Gastroesophageal sphincter (tissue), 4 donors: ENCODE measurements at places on chromosomes 5 and 9.

DNA sequence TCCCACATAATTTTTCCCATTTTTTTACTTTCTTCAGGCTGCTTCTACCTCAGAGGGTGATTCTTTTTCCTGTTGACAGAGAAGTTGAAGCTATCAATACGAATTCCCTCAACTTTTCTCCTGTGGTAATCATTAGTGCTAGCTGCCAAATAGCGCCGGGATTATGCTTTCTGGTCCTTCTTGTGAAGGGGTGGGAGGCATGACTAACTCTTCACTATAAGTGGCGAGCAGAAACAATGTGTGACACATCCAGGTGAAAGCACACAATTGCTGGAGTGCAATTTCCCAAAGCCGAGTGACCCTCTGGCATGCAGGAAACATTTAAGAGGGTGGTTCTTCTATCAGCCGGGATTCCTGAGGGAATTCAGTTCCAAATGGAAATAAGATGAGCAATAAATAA is 56.0 kb downstream of the TRPC7 start:
- ATAC-seq = no peak

DNA sequence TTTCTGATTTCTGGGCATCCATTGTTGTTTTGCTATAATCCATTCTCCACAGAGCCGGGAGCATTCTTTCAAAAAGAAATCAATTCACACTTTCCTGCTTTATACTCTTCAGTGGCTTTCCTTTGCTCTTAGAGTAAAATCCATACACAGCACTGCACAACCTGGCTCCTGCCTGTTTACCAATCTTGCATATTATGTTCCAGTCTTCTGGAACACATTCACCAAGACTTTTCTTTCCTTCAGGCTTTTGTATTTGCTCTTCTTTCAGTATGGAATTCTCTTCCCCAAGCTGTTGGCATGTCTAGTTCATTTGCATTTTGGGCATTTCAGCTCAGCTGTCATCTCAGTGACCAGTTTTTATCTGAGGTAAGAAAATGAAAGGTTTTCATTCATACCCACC is 6.3 kb downstream of the RFESD start:
- no peak for ATAC-seq

DNA sequence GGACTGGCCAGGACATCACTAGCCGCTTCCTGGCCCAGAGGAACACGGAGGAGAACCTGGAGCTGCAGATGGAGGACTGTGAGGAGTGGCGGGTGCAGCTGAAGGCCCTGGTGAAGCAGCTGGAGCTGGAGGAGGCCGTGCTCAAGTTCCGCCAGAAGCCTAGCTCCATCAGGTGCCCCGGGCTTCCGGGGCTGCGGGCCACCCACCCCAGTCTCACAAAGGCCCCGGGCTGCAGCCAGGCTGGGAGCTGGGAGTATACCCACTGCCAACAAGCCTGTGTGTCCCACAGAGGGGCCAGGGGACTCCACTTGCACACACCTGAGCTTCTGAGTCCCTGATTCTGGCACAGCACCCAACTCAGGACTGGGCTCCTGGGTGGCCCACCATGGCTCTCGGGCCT is 1.7 kb upstream of the RABL6 start:
- ATAC-seq = no peak

DNA sequence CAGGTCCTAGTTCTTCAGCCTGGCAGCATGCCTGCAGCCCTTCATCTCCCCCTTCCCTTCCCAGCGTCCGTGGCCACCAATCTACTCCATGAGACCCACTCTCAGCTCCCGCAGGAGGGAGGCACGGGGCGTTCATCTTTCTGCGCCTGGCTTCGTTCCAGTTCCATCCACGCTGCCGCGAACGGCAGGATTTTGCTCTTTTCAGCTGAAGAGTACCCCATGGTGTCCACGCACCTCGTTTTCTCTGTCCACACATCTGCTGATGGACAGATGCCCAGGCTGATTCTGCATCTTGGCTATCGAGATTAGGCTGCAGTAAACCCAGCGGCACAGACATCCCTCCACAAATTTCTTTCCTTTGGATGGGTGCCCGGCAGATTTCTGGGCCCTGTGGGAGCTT is 30.5 kb upstream of the NKD2 start:
- ATAC-seq = no peak

- ATAC-seq = no peak
Observed at GRCh38 chr5:96391921-96392320, 41.1 kb downstream of the PCSK1 start.

GRCh38 chr5:170614720-170615119 is 110.9 kb downstream of the KCNIP1 start:
- ATAC-seq = no peak

DNA sequence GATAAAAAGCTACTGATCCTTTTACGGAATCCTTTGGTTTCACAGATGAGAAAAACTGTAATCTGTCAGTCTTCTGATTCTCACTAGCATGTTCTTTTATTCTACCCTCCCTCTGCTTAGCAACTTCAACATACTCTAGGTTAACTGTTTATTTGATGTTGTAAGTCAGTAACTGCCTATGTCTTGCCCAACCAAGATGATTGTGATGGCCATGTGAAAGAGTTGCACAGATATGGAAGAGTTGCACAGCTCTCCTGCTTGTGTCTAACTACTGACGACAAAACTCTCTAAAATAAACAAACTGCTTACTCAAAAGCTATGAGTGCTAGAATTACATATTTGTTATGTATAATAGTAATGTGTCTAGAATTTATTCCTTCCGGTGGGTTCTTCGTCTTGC is 227.3 kb upstream of the DAB2 start:
- no peak for ATAC-seq

GRCh38 chr9:18331310-18331684 is 142.7 kb upstream of the ADAMTSL1 start:
- no peak for ATAC-seq

DNA sequence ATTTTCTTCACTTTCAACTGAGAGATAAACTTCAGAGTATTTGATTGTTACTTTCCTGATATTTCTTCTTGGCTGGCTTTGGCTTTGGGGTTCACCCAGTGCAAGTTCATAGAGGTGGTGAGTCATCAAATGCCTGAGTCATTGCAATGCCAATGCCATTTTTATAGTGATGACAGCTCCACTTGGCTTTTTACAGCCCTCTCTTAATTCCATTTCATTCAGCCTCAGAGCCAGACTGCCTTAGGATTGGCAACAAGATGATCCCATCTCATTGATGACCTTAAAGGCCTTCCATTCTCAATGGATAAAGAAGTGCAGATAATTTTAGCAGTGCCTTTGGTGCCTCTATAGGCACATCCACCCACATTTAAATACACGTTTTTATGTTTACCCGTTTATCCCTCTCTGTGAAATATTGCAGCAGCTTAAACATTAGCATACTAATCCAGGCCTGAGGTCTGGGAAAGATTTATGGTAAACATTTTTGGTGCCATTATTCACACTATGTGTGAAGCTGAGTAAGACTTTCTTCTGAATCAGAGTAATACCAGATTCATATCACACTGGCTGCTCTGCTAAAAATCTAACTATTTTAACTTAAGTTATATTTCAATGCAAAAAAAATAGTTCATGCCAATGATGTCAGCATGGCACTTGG is 88.9 kb upstream of the TYRP1 start:
- no peak for ATAC-seq

DNA sequence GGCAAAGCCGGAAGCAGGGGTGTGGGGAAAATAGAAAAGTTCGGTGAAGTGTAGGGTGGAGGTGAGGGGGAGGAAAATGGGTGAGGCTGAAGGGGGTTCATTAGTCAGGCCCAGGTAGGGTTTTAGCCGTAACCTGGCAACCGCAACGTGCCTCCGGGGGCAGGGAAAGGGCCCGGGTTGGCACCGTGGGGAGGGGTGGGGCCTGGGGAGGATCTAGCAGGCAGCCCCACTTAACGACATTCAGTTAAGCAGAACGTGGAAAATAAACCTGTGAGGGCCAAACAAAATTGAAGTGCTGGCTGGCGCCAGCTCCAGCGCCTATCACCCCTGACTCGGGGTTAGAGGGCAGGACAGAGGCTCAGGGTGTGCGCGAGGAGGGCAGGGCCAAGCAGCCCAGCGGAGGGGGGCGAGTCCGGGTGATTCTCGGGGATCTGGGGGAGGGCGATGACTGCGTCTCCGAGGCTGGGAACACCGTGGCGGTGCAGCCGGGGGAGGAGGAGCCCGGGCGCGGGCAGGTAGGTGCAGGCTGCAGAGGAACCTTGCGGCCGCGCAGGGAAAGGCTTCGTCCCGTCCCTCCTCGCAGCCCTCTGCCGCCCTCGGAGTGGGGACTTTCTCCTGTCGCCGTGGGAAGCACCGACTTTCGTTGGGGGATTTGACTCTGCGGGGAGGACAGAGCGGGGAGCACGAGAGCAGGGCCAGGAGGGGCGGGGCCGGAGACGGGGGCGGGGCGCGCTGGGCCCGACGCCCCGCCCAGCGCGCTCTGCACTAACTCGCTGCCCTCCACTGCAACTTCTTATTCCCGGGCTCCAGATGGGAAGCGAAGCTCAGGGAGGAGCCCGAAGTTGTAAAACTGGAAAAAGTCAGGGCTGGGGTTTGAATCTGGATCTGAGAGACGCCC is 5.1 kb downstream of the RGS14 start:
- ATAC-seq = peak; percentile 40

DNA sequence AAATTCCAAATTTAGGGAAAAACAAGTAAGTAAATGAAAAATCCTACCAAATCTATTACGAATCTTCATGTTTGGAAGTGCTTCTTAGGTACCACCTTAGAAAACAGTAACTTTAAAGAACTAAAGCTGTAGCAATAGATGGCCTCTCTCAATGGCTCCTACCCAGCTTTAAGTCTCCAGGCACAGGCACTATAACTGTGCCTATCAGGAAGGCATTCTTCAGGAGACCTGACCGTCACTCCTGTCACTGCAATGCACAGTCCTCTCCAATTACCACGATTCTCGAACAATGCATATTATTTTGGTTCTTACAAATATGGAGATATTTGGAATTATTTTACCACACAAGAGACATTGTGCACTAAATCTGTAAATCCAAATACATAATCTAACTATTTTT is 12.9 kb downstream of the NFIB start:
- ATAC-seq = no peak

- no peak for ATAC-seq
Observed at GRCh38 chr5:96067251-96067650, 105.6 kb upstream of the ELL2 start.
